Cortex of kidney (tissue), 1 donor: ENCODE measurements at places on chromosomes 16 and 17.

DNA sequence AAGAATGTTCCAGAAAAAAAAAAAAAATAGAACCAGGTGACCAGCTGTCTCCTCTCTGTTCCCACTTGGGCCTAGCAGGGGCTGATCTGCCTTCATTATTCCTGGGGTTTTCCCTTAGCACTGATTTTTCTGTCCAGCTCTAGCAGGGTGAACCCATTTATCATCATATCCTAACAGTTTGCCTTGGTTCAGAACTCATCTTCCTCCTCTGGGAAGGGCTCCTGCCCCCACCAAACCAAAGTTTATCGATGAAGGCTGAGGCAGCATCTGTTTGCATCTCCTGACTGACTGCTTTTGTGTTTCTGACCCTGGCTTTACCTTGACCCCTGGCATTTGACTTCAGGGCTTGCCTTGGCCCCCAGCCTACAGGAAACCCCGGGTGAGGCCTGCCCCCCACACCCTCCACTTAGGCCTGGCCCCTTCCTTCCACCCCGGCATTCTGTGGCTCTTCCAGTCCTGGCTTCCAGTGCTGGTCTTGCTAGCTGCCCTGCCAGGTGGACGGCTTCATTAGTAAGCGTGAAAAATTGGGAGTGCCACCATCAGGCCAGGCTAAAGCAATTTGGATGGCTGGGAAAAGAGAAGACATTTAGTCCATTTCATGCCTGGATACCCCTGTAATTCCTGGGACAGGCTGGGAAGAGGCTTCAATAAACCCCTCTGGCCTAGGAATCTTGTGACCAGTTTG is 164.9 kb downstream of the CCDC182 start:
- no peak for DNase-seq

GRCh38 chr16:74999609-75000480 is 1.0 kb downstream of the ZNRF1 start:
- no peak for DNase-seq

GRCh38 chr17:44971776-44972483 is 3.8 kb upstream of the C1QL1 start:
- DNase-seq, result no peak

DNA sequence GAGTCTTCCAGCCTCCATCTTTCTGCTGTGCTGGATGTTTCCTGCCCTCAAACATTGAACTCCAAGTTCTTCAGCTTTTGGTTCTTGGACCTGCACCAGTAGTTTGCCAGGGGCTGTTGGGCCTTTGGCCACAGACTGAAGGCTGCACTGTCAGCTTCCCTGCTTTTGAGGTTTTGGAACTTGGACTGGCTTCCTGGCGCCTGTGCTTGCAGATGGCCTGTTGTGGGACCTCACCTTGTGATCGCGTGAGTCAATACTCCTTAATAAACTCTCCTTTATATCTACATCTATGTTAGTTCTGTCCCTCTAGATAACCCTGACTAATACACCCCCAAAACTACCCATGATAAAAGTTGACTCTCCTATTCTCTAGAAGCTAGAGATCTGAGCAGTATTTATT is 7.6 kb upstream of the CD300A start:
- DNase-seq, result no peak

GRCh38 chr17:69857412-69857835 is 217.6 kb upstream of the KCNJ16 start:
- DNase-seq, result no peak

- DNase-seq, result no peak
Observed at GRCh38 chr17:7407485-7408251, at the start of gene NLGN2. NLGN2 (plus strand) TSS chr17:7407845; CDS start chr17:7408256, 411 bp downstream.

DNA sequence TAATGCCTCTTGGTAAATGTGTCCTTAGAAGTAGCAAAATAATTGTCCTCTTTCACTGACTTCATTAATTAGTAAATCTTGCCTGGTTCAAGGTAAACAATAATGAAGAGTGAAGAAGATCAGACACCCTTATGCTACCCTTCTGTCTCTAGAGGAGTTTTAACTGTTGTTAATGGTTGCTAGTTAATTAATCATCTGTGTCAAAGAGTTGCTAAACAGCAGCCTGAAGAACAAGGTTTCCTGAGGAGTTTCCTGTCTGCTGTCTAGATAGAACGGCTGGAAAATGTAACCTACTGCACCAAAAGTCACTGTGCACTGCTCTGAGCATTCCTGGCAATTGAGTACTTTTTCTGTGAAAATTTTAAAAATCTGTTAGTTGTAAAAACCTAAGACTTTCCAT is 131.3 kb downstream of the NLK start:
- no peak for DNase-seq

DNA sequence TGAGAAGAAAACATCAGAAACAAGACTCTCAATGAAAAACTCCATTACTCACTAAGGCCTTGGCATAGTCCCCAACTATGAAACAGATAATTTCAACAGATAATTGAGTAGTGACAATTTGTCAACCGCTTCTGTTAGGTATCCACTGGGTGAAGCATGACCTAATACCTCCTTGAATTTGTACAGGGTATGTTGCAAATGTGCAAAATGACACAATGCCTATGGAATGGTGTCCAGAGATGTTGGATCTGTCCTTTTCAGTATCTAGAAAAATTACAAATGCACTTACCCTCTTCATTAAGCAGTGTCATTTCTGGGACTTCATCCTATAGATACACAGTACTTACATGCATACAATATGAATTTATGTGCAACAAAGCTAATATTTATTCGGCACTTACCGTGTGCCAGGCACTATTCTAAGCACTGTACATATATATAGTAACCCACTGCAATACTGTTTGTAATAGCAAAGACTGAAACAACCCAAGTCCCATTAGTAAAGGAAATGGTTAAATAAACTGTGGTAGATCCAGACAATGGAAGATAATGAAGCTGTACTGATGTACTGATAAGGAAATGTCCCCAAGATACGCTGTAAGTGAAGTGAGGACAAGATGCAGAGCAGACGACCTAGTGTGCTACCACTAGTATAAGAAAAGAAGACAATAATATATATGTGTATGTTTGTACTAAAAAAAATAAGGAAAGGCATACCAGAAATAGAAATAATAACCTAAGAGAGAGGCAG is 21.4 kb upstream of the SLC6A4 start:
- DNase-seq, result no peak

GRCh38 chr16:48197294-48197693 is 41.5 kb upstream of the ABCC12 start:
- no peak for DNase-seq

GRCh38 chr17:37107406-37108083 is 158.8 kb downstream of the AATF start:
- DNase-seq, result no peak

- DNase-seq, result no peak
Observed at GRCh38 chr17:33469911-33470310, 176.8 kb upstream of the ASIC2 start.

DNA sequence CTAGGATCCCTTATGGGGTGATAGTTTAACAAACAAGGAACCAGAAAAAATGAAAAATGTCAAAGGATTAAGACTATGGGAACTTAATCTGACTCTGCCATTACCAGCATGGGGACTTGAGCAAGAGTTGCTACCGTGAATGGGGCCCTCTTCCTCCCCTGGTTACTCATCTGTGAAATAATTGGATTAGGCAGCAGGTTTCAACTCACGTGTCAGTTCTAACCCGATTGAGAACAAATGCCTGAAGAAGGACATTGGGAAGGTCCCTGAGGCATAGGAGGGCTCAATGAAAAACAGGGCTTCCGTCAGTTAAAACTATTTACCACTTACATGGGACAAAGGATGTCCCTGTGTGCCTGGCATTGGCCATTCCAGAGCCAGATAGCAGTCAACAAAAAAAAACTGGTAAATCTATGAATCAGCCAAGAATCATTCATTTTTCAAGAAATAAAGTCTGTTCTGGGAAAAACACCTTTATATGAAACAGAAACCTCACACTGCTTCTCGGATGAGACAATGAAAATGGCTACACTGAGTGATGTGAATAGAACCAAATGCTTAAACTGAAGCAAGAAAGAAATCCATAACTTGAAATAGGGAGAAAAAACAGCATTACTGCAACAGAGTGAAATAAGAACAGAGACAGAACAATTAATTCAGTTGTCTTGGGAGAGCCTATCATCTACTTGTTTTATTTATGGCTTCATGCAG is 104.3 kb downstream of the ADAMTS18 start:
- no peak for DNase-seq

- DNase-seq, result no peak
Observed at GRCh38 chr17:20230924-20231323, 221.8 kb downstream of the SPECC1 start.

GRCh38 chr16:11155284-11155806 is 100.7 kb downstream of the SOCS1 start:
- no peak for DNase-seq

- DNase-seq, result no peak
Observed at GRCh38 chr17:1592751-1593629, 30.4 kb upstream of the PITPNA start.

DNA sequence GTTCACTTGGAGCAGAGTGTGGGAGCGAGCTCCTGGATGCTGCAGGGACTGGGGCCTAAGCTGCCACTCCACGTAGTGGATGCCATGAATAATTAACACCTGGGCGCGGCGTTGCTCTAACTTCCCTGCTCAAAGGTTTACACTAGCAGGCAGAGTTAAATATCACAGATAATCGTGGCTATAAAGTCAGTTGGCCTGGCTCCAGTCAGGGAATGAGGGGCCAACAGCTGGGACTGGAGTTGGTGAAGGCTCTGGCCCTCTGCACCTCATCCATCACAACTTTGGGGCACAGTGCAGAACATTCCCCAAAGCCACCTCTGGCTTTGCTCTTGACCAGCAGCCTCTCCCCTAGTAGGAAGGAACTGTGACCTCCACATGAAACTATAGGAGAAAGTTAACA is 10.9 kb downstream of the HOXB4 start:
- DNase-seq, result no peak

DNA sequence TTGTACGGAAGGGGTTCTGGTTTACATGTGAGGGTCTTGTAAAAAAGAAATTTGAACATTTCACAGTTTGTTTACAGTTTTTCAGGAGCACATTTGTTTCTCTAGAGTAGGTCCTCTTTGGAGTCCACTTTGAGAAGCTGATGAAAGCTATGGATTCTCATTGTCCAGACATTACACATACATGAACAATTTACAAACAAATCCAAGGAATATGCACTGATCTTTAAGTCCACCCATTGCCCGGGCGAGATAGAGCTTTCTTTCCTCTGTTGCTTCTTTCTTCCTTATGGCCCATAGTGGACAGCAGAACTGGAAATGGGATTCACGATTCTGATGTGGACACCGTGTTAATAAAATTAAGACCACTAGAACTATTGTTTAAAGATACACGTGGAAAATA is 1.9 kb downstream of the DCAF7 start:
- DNase-seq, result no peak

GRCh38 chr17:45131616-45132319 is 547 bp downstream of the PLCD3 start:
- DNase-seq, result no peak

DNA sequence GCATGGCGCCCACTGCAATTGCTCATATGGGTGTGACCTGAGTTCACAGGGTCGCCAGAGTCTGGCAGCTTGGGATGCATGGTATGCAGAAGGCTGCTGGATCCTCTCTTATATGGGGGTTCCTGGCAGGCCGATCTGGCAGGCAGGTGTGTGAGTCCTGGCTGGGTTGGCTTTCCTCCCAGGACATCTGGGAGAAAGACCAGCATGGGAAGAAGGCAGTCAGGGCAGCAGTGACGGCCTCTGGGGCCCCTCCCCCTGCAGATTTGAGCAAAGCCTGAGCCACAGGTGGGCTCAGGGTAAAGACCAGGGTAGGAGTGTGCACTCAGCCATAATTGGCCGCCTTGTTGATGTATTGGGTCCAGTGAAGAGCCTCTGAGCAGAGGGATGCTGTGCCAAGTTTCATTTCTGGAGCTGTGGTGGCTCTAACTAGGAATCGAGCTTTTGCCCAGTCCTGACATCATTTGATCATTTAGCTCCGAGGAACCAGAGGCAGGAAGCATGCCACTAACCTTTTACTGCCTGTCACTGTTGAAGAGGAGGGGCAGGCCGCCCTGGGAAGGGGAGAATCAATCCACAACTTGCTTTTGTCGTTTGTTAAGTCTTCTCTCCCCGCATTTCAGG is 174.3 kb downstream of the CCDC182 start:
- no peak for DNase-seq

DNA sequence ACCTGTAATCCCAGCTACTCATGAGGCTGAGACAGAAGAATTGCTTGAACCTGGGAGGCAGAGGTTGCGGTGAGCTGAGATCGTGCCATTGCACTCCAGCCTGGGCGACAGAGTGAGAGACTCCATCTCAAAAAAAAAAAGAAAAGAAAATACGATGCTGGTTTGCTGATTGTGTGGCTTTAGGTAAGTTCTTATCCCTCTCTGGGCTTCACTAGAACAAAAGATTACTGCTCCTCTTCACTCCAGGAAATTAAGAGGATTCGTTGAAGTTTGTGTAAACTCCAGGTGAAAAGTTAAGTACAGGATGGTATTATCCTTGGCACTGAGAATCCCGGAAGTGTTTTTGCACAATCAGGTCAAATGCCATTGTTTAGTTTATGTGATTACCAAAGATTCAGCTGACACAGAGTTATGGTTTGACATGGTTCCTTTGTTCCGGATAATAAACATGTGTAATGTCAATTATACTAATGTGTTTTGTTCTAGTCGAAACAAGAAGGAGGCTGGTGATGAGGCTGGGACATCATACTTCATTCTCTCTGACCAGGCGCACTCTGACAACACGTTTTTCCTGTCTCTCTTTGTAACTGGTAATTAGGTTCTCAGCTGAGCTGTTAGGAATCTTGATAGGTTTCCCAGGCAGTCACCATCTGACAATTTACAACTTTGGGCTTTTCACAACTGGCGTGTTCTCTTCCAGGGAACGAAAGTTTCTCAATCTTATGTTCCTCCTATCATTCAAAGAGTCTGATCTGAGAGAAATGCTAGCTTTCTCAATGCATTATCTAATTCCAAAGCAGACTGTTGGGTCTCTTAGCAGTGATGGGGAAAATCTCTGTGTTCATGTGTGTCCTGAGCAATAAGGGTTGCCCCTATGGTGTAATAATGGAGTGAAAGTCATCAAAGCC is 10.8 kb upstream of the TAOK1 start:
- DNase-seq, result no peak

- DNase-seq, result no peak
Observed at GRCh38 chr17:51653878-51654277, 393.5 kb downstream of the UTP18 start.

- no peak for DNase-seq
Observed at GRCh38 chr17:31631766-31632165, 227.3 kb downstream of the COPRS start.

DNA sequence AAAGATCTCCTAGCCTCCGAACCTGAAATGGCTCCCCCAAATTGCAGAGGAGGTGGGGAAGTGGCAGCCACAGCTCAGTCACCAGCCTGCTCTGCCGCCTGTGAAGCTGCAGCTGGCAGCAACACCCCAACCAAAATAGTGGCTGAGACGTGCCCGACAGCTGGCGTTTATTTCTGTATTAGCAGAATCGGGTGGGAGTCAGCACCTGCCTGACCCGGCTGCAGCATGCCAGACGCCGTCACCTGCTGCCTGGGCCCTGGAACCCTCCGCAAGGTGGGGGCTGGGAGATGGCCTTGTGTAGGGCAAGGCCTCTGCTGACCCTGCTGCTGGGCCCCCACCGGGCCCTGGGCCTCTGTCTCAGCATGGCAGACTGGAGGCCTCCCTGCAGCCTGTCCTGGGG is 17.5 kb upstream of the PABPN1L start:
- DNase-seq, result no peak

GRCh38 chr17:9200699-9201359 is 179.5 kb downstream of the NTN1 start:
- no peak for DNase-seq

GRCh38 chr17:17515934-17516930 is 20.0 kb upstream of the RASD1 start:
- DNase-seq, result no peak

- DNase-seq, result no peak
Observed at GRCh38 chr17:55200904-55201303, 63.9 kb upstream of the HLF start.

GRCh38 chr17:82980632-82981031 is 98.8 kb upstream of the METRNL start:
- DNase-seq, result no peak
